ENCODE measurements at places on chromosomes 13 and 19. TPM values are rescaled to one million over a fixed set of nuclear protein-coding genes. Genes with fewer than 3 reads are reported as not detected.
A peak's percentile ranks its signal among the peaks of the same experiment; 100 is the strongest.

- no peaks in the 10 kb centered on the region for H3K27me3 ChIP-seq
- no peaks in the 10 kb centered on the region for H3K4me1 ChIP-seq
- DNase-seq, result no peak
Observed at GRCh38 chr13:63516124-63516523, 2100.5 kb upstream of the PCDH20 start.

DNA sequence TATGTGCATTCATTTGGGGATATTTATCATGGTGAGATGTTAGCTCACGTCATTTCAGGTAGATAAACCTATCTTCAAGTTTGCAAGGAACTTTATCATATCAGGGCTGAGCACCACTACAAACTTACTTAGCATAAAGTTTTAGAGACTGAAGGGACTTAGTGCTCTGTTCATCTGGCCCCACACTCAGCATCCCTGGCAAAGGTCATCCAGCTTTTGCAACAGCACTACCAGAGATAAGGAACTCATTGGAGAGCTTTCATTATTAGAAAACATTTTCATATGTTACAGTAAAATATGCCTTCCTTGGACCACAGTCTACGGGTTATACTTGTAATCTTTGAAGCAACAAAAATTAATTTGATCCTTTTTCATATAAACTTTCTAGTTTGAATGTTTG lies 263.4 kb downstream of the POU4F1 start:
- no peak overlapping the region for H3K27ac ChIP-seq
- no peaks in the 10 kb centered on the region for H3K36me3 ChIP-seq
- H3K4me1 ChIP-seq, result peaks cover 9% of the 10 kb centered on the region
- DNase-seq, result no peak
- H3K27me3 ChIP-seq, result peaks cover 82% of the 10 kb centered on the region

DNA sequence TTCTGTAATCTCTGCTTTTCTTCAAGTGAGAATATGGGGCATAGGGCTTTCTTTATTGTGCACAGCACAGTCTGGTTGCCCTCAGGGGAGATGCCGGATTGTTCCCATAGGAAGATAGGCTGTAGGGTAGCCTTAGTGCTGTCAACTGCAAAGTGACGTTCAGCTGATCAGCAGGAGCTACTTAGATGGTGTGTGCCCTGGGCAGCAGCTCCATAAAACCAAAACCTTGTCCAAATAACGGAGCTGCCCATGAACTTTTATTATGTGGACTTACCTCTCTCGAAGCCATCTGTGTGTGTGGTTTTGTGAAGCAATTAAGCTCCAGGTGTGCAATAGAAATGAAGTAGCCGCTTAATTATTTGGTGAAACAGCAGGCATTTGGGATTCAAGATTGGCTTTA lies 120.0 kb upstream of the RNF113B start:
- H3K27me3 ChIP-seq, result no peaks in the 10 kb centered on the region
- no peaks in the 10 kb centered on the region for H3K36me3 ChIP-seq
- H3K4me3 ChIP-seq, result no peak overlapping the region
- peak overlapping the region; percentile 84 for H3K27ac ChIP-seq
- peaks cover 67% of the 10 kb centered on the region for H3K4me1 ChIP-seq

DNA sequence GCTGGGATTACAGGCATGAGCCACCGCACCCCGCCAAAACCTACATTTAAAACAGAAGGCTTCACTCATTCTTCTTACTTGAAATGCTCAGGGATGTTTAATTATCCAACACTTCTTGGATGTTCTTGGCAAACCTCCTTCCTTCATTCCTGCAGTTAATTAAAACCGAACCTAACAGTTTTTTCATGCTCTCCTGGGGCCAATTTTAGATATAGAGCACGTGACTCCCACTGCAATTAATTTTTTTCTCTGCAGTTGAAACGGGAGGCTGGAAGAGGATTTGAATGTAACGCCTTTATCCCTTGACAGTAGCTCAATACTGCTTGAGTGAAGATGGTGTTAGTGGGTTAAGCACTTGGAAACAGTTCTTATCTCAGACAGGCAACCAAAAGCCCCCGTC lies 4.6 kb upstream of the ACTL9 start:
- H3K27me3 ChIP-seq, result peaks cover 9% of the 10 kb centered on the region
- H3K4me3 ChIP-seq, result no peak overlapping the region
- H3K4me1 ChIP-seq, result no peaks in the 10 kb centered on the region
- no peak overlapping the region for H3K27ac ChIP-seq

DNA sequence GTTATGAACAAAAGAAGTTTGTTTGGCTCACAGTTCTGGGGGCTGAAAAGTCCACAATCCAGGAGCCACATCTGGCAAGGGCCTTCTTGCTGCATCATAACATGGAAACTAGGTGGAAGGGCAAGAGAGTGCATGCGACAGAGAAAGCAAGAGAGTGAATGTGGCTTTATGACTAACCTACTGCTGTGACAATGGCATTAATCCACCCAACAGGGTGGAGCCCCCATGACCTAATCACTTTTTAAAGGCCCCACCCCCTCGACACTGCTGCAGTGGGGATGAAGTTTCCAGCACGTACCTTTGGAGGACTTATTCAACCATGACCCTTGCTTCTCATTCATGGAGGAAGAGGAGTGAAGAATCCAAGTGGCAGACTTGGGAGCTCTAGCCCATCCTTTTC lies 30.0 kb upstream of the RFXAP start:
- no peaks in the 10 kb centered on the region for H3K27me3 ChIP-seq
- no peaks in the 10 kb centered on the region for H3K4me1 ChIP-seq
- H3K36me3 ChIP-seq, result no peaks in the 10 kb centered on the region
- no peak overlapping the region for H3K4me3 ChIP-seq

GRCh38 chr13:63540061-63540460 lies 2124.4 kb upstream of the PCDH20 start:
- no peaks in the 10 kb centered on the region for H3K27me3 ChIP-seq
- no peak for DNase-seq
- no peaks in the 10 kb centered on the region for H3K36me3 ChIP-seq
- peaks cover 6% of the 10 kb centered on the region for H3K4me1 ChIP-seq
- H3K4me3 ChIP-seq, result no peak overlapping the region
- H3K27ac ChIP-seq, result no peak overlapping the region

GRCh38 chr19:19278315-19278714 lies 5.2 kb upstream of the TM6SF2 start:
- H3K27ac ChIP-seq, result no peak overlapping the region
- H3K4me1 ChIP-seq, result peaks cover 3% of the 10 kb centered on the region
- no peak overlapping the region for H3K4me3 ChIP-seq
- no peaks in the 10 kb centered on the region for H3K27me3 ChIP-seq
- DNase-seq, result no peak
- peaks cover 8% of the 10 kb centered on the region for H3K36me3 ChIP-seq

DNA sequence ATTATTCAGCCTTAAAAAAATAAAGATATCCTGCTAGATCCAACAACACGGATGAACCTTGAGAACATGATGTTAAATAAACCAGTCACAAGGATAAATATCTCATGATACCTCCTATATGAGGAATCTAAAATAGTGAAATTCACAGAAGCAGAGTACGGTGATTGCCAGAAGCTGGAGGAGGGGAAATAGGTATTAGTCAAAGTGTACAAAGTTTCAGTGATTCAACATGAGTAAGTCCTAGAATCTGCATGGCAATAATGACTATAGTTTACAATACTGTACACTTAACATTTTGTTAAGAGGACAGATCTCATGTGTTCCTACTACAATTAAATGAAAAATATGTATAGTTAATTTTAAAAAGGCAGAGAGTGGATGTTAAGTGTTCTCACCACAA lies 206.6 kb upstream of the SLC10A2 start:
- H3K4me3 ChIP-seq, result no peak overlapping the region
- DNase-seq, result no peak
- H3K36me3 ChIP-seq, result no peaks in the 10 kb centered on the region

DNA sequence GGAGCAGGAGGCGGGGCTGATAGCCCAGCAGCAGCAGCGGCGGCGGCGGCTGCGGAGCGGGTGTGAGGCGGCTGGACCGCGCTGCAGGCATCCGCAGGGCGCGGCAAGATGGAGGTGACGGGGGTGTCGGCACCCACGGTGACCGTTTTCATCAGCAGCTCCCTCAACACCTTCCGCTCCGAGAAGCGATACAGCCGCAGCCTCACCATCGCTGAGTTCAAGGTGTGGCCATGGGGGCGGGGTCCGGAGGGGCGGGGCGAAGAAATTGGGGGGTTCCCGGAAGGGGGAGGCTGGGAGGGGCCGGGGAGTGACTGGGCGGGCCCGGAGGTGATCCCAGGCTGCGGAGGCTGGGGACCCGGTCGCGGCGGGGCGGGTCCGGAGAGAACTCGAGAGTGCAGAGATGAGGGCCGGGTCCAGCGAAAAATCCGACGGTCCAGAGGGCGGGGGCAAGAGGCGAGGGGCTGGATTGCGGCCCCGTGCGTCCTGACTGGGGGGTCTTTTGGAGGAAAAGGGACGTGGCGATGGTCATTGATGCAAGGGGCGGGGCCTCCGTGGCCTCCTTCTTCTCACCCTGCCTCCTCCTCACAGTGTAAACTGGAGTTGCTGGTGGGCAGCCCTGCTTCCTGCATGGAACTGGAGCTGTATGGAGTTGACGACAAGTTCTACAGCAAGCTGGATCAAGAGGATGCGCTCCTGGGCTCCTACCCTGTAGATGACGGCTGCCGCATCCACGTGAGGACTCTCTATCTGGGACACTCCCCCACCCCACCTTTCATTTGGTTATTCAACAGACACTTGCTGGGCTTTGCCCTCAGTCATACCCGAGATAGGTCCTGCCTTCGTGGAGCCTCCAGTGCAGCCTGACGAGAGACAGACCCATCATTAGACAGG lies at the start of gene TBCB:
Gene TBCB, plus strand, starts transcription at position 16 of the 891 bp plus-strand sequence. Its CDS starts 93 bp downstream, at position 109.
- H3K4me1 ChIP-seq, result peaks cover 20% of the 10 kb centered on the region
- H3K4me3 ChIP-seq, result peak within 1 kb of the TSS; percentile 95
- H3K27ac ChIP-seq, result peak within 1 kb of the TSS; percentile 98

GRCh38 chr13:41561170-41561569 lies 103.8 kb downstream of the RGCC start:
- H3K27ac ChIP-seq, result no peak overlapping the region
- H3K4me1 ChIP-seq, result peaks cover 21% of the 10 kb centered on the region
- H3K4me3 ChIP-seq, result no peak overlapping the region
- H3K36me3 ChIP-seq, result peaks cover 3% of the 10 kb centered on the region

GRCh38 chr19:55902080-55902751 lies 29.9 kb downstream of the NLRP13 start:
- H3K4me1 ChIP-seq, result no peaks in the 10 kb centered on the region
- H3K36me3 ChIP-seq, result peaks cover 2% of the 10 kb centered on the region
- no peak for DNase-seq
- H3K27me3 ChIP-seq, result no peaks in the 10 kb centered on the region
- no peak overlapping the region for H3K27ac ChIP-seq

DNA sequence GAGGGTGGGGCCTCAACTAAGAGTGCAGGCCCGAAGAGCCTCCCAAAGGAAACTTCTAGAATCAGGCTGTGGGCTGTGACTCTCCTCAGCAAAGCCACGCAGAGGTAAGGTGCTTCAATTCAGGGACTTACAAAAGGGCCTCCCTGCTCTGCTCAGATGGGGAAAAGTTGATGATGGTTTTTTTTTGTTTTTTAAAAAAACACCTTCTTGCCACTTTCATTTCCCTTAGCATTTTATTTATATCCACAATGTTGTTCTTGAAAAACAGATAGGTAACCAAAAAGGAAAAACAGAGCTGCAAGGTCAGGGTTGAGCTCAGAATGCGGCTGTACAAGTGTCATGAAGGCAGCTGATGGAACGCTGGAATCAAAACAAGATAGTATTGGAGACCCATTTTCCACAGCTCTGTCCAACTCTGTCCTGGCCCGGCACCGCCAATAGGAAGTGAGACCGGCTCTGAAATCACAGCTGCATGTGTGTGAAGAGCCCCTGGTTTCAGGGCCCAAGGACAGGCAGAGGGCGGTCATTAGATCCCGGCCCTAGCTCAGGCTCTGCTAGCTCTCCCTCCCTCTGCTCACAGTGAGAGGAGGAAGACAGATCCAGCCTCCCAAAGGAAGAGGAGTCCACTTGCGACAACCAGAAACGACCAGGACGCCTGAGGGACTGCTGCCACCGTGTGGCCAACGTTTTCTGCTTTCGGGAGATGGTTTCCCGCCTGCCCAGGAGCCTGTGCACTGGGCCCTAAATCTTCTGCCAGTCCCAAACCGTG lies 58.3 kb downstream of the KLF2 start:
- no peaks in the 10 kb centered on the region for H3K4me1 ChIP-seq
- H3K4me3 ChIP-seq, result no peak overlapping the region
- no peaks in the 10 kb centered on the region for H3K27me3 ChIP-seq
- H3K36me3 ChIP-seq, result peaks cover 5% of the 10 kb centered on the region
- H3K27ac ChIP-seq, result no peak overlapping the region

DNA sequence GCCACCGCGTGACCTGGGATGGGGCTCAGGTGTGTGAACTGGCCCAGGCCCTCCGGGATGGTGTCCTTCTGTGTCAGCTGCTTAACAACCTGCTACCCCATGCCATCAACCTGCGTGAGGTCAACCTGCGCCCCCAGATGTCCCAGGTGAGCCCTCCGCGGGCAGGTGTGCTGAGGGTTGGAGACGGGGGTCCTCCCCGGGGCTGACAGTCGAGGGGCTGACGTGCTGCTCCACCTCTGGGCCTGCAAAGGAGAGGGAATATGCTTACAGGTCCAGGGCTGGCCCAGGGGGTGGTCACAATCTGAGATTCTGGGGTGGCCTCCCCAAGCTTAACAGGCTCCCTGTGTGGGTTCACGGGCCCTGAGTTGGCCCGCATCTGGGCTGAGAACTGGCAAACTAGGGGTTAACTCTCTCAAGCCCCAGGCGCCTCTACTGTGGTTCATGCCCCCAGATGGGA lies 386 bp downstream of the VAV1 start:
- peaks cover 15% of the 10 kb centered on the region for H3K27me3 ChIP-seq
- no peaks in the 10 kb centered on the region for H3K4me1 ChIP-seq
- no peak for DNase-seq

DNA sequence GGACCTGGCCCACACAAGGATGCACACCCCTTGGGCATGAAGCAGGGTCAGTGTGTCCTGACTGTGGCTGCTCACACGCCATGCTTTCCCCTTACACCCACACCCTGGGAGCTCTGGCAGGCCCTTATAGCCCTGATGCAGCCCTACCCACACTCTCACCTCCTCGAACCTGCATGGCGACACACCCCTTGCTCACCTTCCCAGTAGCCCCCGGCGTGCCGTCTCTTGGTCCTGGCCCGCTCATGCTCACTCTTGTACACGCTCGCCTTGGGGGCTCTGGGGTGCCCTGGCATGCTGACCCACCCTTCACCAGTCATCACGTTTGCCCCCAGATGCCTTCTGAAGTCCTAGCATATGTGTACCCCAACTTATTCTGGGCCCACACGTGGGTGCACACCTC lies 56.1 kb downstream of the MAP4K1 start:
- DNase-seq, result no peak
- no peak overlapping the region for H3K27ac ChIP-seq
- H3K4me3 ChIP-seq, result no peak overlapping the region
- no peaks in the 10 kb centered on the region for H3K36me3 ChIP-seq
- peaks cover 22% of the 10 kb centered on the region for H3K27me3 ChIP-seq

GRCh38 chr13:24007979-24008620 lies 110.8 kb upstream of the C1QTNF9B start:
- H3K36me3 ChIP-seq, result no peaks in the 10 kb centered on the region
- peak overlapping the region; percentile 3 for H3K27ac ChIP-seq
- no peak for DNase-seq
- H3K4me1 ChIP-seq, result peaks cover 23% of the 10 kb centered on the region
- no peak overlapping the region for H3K4me3 ChIP-seq
- peaks cover 1% of the 10 kb centered on the region for H3K27me3 ChIP-seq

GRCh38 chr13:33129886-33130285 lies 113.7 kb downstream of the KL start:
- H3K4me1 ChIP-seq, result peaks cover 11% of the 10 kb centered on the region
- no peak for DNase-seq
- no peak overlapping the region for H3K4me3 ChIP-seq
- no peak overlapping the region for H3K27ac ChIP-seq
- H3K36me3 ChIP-seq, result peaks cover 9% of the 10 kb centered on the region

ZNF528 gene
- 42.8 TPM for total RNA-seq

OVOL3 gene
- not detected for total RNA-seq

CDC42EP5 gene
- total RNA-seq, result 1.6 TPM

KIR3DL1 gene
- not detected for total RNA-seq

KLK12 gene
- 0.44 TPM for total RNA-seq

CPB2 gene
- total RNA-seq, result not detected

ZNF99 gene
- not detected for total RNA-seq

ANKRD10 gene
- 228 TPM for total RNA-seq

ONECUT3 gene
- 41.9 TPM for total RNA-seq
